Naive thymus-derived CD4-positive, alpha-beta T cell (primary cell): ENCODE measurements at places on chromosomes 3 and 15. TPM values are rescaled to one million over a fixed set of nuclear protein-coding genes. Genes with fewer than 3 reads are reported as not detected.

CORO2B gene
- total RNA-seq = not detected

DNA sequence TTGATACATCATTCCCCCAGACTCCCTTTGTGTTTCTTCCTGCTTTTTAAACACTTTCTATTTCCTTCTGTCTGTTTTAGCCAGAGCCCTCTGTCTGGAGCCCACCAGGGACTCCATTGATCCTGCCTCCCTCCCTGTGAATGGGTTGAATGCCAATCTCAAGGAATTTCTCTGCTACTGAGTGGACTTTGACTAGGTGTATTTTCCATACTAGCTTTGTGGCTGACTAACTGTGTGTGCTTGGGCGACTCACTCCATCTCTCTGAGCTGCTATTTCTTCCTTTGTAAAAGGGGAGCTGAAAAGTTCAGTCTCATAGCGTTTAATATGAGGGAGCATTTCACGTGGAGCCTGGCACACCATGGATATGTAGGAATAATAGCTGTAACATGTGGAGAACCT lies 98.8 kb downstream of the EEFSEC start:
- H3K4me3 ChIP-seq = no peak overlapping the region
- DNase-seq = no peak

- H3K27me3 ChIP-seq = no peaks in the 10 kb centered on the region
- no peak overlapping the region for H3K27ac ChIP-seq
- H3K4me1 ChIP-seq = peaks cover 11% of the 10 kb centered on the region
- no peak for DNase-seq
- no peak overlapping the region for H3K4me3 ChIP-seq
Observed at GRCh38 chr3:196636369-196637349, 2.8 kb upstream of the NRROS start.

DNA sequence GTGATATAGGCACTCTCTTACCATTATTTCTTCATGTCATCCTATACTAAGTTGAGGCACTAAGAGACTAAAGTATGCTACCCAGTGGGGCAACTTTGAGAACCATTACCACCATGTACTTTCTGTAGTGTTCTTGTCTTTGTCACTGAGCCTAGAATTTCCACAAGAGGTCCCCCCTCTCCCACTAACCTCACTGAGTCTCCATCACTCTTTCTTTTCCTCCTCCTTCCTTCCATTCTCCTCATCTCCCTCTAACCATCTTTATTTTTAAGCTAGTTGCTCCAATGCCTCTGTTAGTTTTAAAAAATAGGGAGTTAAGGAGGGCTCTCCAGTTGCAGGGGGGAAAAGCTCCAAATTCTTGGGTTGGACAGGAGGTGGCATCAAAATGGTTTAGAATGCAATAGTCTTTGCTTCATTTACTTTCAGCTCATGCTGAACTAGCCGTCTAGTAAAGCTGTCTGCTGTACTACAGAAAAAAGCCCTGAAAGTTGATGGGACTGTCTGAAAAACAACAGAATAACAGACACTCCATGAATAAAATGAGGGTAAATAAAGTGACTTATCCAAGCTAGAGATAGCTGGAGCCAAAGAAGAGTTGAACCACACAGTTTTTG lies 85.1 kb upstream of the MYRIP start:
- H3K4me1 ChIP-seq = no peaks in the 10 kb centered on the region
- H3K27me3 ChIP-seq = no peaks in the 10 kb centered on the region
- DNase-seq = no peak
- H3K36me3 ChIP-seq = no peaks in the 10 kb centered on the region
- H3K4me3 ChIP-seq = no peak overlapping the region

- H3K4me1 ChIP-seq = no peaks in the 10 kb centered on the region
- H3K27ac ChIP-seq = no peak overlapping the region
Observed at GRCh38 chr3:2041931-2042330, 56.7 kb upstream of the CNTN4 start.
